ENCODE measurements at places on chromosomes 16 and 17.

GRCh38 chr16:28059841-28060575 lies 3.5 kb downstream of the GSG1L start:
- no peak for ATAC-seq

DNA sequence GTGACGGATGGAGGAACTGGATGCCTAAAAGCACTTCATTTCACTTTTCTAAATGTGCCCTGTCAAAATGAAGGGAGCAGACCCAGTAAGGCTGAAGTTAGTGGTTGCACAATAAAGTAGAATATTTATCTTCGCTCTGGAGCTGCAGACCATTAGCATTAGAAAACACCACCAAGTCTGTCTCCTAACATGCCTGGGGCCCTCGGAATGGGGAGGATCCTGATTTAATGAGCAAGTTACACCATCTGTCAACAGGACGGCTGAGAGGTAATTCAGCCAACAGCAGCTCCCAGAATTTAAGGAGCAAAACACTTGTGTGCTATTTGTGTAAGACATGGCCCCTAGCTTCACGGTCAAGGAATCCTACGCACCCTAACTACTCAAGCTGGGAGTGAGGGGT lies 22.3 kb downstream of the CA10 start:
- ATAC-seq: no peak

- no peak for ATAC-seq
Measured at GRCh38 chr16:52741351-52741750, 194.4 kb upstream of the TOX3 start.

- no peak for ATAC-seq
Measured at GRCh38 chr17:45814622-45815606, 29.8 kb upstream of the SPPL2C start.

DNA sequence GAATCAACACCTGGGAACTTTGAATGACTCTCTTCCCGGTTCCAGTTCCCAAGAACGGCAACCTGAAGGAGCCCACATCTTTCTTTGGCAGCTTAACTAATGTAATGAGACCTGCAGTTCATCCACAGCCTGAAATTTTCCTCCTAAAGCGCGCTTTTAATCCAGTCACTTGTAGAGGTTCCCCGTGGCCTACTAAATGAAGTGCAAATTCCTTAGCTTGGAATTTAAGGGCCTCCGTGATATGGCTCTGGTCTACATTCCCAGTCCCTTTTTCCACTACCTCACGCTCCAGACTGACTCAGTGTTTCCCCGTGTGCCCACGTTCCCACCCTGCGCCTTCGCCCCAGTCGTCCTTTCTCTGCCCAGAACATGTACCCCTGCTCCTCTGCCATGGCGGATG lies 27.2 kb downstream of the FZD2 start:
- no peak for ATAC-seq
